ENCODE measurements at places on chromosomes 12 and 14. TPM values are rescaled to one million over a fixed set of nuclear protein-coding genes. Genes with fewer than 3 reads are reported as not detected.

DNA sequence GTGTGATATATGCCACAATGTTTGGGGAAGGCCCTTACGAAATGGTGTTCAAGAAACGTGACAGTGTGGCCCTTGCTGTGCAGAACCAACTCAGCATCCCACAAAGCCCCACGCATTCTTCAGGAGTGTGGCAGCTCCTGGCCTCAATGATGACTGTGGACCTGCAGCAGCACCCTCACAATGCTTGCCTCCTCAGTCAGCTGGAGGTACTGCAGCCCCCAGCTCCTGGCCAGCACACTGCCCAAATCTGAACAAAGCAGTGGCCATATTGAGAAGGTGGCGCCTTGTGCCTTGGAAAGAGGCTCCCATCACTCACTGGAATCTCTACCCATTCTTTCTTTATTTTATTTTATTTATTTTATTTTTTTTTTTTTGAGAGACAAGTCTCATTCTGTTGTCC lies 10.4 kb downstream of the POLE2 start:
- no peak for DNase-seq

- DNase-seq = no peak
Observed at GRCh38 chr12:3455312-3455711, 35.7 kb upstream of the PRMT8 start.

DNA sequence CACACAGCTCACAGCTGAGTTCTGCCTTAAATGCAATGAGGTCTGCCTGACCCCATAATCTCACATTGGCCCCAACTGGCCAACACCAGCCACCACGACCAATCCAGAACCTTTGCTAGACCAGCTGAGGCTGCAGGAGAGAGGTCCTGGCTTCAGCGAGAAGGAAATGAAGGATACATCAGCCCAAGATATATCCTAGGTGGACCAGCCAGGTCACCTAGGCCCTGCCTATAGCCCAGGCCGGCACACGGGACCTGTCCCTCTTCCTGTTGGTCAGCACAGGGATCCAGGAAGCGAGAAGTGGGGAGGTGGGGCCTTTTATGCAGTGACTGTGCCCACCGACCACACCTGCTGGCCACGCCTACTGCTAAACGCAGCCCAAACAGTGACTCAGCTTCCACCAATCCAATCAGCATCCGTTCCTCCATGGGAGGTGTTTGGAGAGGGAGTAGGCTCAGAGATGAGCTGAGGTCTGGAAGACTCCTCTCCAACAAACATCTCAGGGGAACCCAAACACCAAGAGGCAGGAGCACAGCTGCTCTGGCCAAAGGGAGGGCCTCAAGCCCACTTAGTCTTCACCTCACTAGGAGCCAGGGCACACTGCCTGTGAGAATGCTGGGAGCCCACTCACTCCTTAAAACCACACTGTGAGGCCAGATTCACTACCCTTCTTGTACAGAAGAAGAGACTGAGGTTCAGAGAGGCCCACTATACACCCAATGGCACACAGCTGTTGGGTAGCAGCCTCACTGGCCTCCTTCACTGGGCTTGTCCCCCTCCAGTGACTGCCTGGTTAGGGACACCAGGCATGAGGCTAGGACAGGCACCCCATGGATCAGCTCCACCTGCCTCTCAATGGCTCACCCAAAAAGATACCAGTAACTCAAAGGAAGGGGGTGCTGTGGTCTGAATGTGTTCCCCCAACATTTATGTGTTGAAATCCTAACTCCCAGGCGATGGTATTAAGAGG lies 51.3 kb upstream of the PPP2R5C start:
- no peak for DNase-seq

- DNase-seq = no peak
Observed at GRCh38 chr12:63382930-63383329, 231.9 kb upstream of the AVPR1A start.

- no peak for DNase-seq
Observed at GRCh38 chr14:78103271-78103670, 66.9 kb upstream of the NRXN3 start.

GPR84 gene
- 0.99 TPM for total RNA-seq

Data from T-helper 17 cell (primary cell).